ENCODE measurements at places on chromosomes 11 and 22.

GRCh38 chr11:75013051-75013450 lies 24.3 kb downstream of the NEU3 start:
- no peak for DNase-seq

GRCh38 chr11:26121466-26121865 lies 210.5 kb upstream of the ANO3 start:
- no peak for DNase-seq

DNA sequence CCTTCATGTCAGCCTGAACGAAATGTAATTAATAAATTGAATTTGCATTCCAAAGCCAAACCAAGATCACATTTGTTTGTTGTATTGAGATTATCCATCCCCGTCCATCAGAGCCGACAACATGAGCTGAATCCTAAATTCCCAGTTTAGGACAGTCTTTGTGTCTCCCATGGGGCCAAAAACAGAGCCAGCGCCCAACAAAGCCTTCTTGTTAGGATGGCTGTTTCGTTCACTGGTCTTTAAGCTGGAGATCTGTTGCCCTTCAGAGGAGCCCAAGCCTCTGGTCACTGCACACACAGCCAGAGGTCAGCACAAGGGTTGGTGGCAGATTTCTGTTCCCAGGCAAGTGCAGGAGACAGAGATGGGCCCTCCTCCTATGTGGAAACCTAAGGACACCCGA lies 25.8 kb downstream of the DSCAML1 start:
- no peak for DNase-seq

- DNase-seq: no peak
Observed at GRCh38 chr11:59281177-59281576, 68.5 kb upstream of the MPEG1 start.

- DNase-seq: no peak
Observed at GRCh38 chr11:114987186-114987760, 308.9 kb downstream of the NXPE2 start.

DNA sequence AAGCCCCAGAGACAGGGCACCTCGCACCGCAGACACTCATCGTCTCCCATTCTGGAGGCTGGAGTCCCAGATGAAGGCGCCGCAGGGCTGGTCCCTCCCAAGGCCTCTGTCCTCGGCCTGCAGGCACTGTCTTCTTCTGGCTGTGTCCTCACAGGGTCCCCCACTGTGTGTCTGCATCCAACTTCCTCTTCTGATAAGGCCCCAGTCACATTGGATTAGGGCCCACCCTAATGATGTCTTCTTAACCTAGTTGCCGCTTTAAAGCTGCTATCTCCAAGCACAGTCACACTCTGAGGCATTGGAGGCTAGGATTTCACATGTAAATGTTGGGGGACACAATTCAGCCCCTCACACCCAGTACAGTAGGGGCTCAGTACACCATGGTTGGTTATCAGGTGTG lies 48.9 kb downstream of the DHCR7 start:
- no peak for DNase-seq

DNA sequence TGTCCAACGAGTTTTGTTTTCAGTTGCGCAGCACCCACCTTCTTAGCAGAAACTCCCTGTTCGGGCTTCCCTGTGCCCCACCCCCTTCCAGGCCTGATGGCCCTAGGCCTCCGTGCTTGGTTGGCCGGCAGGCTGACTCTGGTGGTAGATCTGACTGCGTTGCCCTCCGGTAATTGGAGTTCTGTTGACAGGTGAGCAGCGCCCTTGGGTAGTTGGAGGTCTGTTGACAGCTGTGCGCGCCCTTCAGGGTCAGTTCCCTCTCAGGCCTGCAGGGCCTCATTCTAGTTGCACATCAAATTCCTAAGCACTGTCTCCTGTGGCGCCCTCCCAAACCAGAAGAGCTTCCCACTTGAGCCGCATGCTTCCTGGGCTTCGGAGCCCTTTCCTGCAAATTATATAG lies 776 bp downstream of the DGCR6 start:
- no peak for DNase-seq

DNA sequence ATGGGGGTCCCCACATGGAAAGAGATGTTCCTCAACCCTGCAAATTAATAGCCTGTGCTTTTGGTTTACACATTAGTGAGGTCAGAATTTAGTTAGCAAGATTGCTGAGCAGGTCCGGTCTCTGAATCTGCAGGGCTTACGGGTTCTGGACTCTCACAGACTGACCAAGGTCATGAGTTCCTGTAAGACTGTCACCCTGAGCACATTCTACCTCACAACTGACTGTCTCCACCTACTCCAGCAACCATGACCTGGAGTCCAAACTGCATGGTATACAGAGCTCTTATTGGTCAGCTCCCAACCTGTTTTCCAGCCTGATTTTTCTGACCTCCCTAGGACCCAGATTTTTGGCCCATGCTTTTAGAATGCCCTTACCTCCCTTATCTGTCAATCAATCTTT lies 28.2 kb downstream of the DKK3 start:
- DNase-seq: no peak

GRCh38 chr22:24051568-24051967 lies 40.5 kb downstream of the CABIN1 start:
- DNase-seq: no peak

DNA sequence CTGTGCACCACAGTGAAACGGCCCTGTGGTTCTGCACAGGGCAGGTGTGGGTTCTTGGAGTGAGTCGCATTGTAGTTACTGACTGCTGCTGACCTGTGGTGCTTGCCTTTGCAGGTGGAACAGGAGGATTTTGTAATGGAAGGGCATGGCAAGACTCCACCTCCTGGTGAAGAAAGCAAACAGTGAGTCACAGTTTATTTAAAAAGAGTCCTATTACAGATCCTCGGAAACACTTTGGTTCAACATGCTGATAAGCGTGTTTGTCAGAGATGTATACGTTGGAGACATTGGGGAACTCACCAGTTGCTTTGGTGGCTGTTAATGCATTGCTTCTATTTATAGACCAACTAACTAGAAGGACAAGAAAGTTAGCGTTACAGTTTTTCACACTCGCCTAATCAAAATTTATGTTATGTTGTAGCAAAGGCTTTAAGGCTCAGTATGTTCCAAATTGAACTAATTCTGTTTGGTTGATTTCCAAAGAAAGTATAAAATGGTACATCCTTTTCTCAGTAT lies 21.7 kb upstream of the TNRC6B start:
- peak; percentile 16 for DNase-seq

- DNase-seq: no peak
Observed at GRCh38 chr11:119052163-119052814, 4.7 kb downstream of the HYOU1 start.

DNA sequence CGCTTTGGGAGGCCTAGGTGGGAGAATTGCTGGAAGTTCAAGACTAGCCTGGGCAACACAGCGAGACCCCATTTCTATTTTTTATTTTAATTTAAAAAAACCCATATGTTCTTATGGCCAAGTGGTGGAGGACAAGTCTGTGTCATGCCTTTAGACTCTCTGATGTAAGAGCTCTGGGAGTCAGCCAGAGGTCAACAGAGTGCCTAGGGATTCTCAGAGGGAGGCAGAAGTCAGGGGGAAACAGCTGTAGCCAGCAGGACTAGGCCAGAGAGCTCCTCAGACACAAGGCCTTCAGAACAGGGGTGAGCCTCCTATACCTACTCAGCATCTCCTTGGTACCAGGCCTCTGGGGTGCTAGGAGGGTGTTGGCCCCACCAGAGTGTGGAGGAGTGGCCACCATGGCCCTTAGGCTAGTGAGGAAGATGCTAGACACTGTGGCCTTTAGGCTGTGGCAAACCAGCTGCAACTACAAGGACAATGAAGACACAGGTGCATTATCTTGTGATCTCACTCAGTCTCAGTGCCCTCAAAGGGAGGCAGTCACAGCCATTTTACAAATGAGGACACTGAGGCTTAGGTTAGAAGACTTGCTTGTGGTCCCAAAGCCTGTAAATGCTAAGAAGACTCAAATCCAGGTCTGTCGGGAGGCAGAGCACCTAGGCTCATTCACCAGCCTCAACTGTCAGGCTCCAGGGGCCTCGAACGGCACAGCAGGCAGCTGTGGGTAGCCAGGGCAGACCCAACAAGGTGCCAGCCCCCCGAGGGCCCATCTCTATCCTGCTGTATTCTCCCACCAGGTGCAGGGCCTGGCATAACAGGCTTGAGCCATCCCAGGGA lies 5.0 kb downstream of the ZP1 start:
- no peak for DNase-seq

DNA sequence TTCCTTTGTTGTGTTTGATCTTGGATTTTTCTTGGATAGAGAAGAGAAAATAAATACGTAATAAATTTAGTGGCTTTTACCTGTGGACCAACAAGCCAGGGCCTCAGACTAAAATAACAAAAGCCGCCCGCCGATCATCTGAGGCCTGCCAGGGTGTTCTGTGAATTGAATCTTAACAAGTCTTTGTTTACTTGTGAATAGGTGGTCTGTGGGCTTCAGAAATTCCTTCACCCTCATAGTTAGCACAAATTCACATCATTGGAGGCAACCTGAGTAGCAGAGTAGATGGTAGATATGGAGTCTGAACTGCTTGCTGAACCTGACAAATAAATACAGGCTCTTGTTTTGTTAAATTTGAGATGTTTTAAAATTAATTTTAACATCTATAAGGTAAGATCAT lies 176.3 kb upstream of the MTNR1B start:
- DNase-seq: no peak

DNA sequence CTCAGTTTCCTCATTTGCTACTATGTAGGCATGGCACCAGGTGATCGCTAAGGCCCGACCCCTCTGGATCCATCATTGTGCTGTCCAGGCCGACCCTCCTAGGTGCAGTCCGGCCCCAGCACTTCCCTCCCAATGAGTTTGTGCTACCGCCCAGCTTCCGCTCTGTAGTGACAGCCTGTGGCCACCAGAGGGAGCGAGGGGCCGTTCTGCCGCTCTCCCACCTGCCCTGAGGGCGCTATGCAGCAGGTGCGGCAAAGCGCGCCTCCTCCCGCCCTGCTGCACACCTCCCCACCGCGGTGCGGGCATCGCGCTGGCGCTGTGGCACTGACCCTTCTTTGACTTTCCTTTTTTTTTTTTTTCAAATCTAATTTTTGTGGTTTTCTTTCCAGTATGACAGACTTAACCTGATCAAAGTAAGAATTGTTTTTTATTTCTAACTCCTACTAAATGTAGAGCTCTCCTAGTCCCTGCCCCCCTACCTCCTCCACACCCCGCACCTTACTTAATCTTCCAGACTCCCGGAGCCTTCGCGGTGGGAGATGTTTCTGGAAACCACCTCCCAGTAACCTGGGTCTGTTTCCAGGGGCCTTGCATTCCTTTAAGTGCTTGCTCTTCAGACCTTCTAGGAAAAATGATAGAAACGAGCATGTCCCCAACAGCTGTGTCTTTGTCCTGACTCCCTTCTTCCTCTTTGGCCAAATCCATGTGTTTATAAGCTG lies 73.7 kb downstream of the SCN3B start:
- DNase-seq: peak; percentile 77

DNA sequence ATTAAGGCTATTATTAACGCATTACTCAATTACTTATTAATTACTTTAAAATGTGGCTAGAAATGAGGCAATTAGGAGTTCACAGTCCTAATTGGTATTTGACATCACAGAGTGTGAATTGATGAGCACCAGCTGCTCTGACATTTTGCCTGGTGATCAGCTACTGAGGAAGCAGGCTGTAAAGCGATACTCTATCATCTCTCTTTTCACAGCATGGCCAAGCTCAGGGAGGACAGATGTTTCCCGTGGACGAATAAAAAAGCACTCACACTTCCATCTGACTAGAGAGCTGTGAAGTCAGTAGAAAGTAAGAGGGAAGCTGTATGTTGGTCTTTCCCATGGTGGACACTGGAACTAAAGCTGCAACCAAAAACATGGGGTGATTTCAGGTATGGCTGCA lies 29.1 kb upstream of the SYT9 start:
- no peak for DNase-seq

GRCh38 chr11:985406-985805 lies 51.1 kb downstream of the MUC6 start:
- DNase-seq: no peak

GRCh38 chr22:46021577-46021976 lies 44.6 kb upstream of the WNT7B start:
- no peak for DNase-seq

- DNase-seq: no peak
Observed at GRCh38 chr11:70788248-70789022, 390.1 kb downstream of the CTTN start.

GRCh38 chr11:91248199-91248807 lies 976.3 kb upstream of the FAT3 start:
- DNase-seq: no peak

DNA sequence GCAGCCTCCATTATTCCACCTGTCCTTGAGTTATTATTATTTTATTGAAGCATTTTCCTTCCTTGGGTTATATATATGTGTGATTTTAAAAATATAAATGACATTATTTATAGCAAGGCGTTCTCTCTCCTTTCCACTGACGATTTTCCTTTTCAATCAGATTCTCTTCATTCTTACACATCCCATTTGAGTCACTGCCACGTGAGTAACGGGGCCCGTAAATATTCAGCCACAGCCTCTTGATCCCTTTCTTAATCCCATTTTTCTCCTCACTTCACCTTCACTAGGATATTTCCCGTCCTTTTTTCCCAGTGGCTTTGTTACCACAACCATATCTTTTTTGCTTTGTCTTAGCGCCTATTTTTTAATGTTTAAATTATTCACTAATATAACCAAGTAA lies 396.2 kb downstream of the NTM start:
- no peak for DNase-seq

- DNase-seq: no peak
Observed at GRCh38 chr11:131430473-131431208, 60.2 kb downstream of the NTM start.

GRCh38 chr22:22171357-22172218 lies 73.0 kb upstream of the VPREB1 start:
- DNase-seq: no peak

DNA sequence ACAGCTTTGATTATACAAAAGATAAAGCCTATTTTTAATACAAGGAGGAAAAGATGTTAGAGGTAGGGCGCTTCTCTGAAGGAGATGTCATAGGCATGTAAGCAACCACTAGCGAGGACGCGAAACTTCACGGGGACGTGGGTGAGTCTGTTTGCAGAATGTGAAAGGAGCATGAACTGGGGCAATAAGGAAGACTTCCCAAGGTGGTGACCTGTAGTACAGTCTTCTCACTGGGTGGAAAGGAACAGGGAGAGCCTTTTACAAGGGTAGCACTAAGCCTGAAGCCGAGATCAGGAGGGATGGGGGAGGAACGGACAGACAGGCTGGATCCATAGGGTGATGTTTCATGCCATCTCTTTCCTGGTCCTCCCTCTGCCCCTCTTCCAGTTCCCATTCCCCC lies 10.0 kb upstream of the MICAL2 start:
- no peak for DNase-seq

GRCh38 chr11:100902454-100903141 lies 215.5 kb downstream of the ARHGAP42 start:
- no peak for DNase-seq

- DNase-seq: no peak
Observed at GRCh38 chr11:86518211-86518610, 143.5 kb downstream of the CCDC81 start.

DNA sequence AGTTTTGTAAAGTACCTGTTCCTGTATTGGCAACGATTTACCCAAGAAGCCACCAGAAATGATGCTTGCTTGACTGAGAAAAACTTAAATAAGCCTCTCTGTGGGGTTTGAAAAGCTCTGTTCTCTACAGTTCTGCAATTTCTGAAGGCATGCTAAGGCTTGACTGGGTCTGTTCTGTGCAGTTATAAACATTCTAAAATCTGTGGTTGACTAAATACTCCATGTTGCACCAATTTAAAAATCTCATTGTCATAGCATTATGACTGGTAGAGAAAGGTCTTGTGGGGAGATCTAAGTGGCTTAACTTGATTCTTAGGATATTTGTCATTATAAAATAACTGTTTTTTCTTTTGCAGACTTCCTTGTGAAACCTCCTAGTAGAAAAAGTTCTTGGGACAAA lies 73.7 kb downstream of the MTMR3 start:
- no peak for DNase-seq
